ENCODE measurements at places on chromosomes 5 and 9.

DNA sequence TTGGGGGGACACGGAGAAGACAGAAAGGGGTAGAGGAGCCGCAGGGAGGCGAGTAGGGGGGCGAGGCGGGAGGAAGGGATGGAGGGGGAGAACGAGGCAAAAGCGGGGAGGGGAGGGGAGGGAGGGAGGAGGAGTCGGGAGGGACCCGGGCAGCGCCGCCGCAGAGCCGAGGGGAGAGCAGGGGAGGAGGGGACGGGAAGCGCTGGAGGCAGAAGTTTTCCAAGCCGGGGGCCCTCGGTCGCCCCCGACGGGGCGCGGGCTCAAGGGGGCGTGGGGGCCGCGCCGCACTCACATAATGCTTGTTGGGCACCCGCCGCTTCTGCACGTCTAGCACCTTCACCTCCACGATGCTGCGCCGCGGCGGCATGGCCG, 353 bp downstream of the SH3PXD2B start:
- peak; percentile 55 for DNase-seq

- peak; percentile 63 for DNase-seq
Observed at GRCh38 chr5:172106511-172107356, 81.3 kb downstream of the STK10 start.

DNA sequence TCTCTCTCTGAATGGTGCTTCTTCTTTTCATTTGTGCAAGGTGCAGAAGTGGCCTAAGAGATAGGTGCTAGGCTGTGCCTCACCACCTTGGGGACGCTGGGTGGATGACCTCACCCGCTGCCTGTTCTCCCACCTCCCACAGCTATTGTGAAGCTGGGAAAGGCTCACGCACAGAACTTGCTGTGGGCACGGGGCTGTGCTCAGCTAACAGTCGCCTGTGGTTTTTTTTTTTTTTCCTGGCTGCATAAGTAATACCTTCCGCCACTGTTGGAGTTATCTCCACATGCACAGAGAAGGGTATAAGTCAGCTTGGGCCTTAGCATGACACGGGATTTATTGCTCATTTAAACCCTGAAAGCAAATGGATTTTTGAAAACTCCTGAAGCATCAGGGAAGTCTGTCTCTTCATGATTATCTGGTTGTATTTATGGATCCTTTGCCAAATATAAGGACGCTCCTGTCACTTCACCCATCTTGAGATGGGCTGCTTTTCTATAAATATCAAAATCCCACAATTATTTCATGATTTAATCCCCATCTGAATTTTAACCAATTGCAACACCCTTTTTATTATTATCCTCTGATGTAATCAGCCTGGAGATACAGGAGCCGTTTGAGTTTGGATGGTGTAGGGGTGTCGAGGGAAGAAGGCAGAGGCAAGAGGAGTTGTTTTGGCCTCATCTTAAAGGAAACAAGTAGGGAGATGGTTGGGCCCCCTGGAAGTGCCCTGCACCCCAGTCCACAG, 9.0 kb downstream of the DBH start:
- no peak for DNase-seq

- DNase-seq = no peak
Observed at GRCh38 chr5:107869438-107870115, 198.8 kb upstream of the EFNA5 start.

- DNase-seq = no peak
Observed at GRCh38 chr5:150235500-150235854, 45.6 kb downstream of the SLC6A7 start.

DNA sequence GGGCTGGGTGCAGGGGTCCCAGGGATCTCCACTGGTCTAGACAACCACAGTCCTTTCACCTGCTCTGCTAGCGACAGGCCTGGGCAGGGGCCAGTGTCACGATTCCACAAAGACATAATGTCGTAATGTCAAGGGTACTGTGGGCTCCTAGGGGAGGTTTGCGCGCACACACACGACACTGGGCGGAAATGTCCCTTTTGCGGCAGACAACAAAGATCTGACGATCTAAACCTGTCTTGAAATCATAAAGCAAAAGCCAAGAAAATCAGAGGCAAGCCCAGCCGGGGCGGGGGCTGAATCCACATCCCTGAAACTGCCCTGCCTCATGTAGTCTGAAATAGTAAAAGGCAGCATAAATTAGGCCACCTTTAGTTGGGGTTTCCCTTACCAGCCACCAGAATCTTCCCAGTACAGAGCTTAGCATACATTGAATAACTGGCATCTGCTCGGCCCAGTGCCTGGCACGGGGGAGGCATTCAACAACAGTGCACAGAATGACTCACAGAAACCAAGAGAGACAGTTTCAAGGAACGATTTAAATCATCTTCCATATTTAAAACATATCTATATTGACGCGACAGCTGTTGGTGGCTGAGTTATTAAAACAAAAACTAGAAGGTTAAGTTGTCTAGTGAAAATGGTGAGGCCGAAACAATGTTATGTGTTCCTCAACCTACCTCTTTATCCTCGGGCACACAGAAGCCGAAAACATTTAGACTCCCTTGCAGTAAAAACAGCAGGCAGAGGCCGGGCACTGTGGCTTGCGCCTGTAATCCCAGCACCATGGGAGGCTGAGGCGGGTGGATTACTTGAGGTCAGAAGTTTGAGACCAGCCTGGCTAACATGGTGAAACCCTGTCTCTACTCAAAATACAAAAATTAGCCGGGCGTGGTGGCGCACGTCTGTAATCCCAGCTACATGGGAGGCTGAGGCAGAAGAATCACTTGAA, 151.0 kb downstream of the MYO10 start:
- DNase-seq = no peak

DNA sequence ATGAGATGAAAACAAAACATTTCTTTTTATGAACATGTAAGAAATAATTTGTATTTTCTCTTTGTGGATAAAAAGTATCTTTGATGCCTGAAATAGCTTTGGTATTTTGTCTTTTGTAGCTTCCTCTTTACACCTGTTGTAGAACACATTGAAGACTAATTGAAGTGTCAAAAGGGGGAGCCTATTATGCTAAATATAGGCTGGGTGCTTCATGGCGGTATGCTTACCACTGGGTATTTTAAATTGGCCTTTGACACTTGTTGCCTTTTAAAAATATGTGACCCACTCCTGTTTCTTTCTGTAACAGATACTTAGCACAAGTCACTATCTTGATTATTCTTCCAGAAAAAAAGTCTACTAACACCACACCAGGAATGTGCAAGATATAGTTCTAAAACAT, 226.4 kb downstream of the KIAA0825 start:
- DNase-seq = no peak

- DNase-seq = no peak
Observed at GRCh38 chr9:30722065-30722464, 1662.4 kb upstream of the ACO1 start.

GRCh38 chr9:68540712-68541535, at the start of gene TMEM252:
Gene TMEM252 (minus strand): TSS chr9:68540883. CDS start chr9:68540814, 69 bp downstream.
- no peak for DNase-seq

DNA sequence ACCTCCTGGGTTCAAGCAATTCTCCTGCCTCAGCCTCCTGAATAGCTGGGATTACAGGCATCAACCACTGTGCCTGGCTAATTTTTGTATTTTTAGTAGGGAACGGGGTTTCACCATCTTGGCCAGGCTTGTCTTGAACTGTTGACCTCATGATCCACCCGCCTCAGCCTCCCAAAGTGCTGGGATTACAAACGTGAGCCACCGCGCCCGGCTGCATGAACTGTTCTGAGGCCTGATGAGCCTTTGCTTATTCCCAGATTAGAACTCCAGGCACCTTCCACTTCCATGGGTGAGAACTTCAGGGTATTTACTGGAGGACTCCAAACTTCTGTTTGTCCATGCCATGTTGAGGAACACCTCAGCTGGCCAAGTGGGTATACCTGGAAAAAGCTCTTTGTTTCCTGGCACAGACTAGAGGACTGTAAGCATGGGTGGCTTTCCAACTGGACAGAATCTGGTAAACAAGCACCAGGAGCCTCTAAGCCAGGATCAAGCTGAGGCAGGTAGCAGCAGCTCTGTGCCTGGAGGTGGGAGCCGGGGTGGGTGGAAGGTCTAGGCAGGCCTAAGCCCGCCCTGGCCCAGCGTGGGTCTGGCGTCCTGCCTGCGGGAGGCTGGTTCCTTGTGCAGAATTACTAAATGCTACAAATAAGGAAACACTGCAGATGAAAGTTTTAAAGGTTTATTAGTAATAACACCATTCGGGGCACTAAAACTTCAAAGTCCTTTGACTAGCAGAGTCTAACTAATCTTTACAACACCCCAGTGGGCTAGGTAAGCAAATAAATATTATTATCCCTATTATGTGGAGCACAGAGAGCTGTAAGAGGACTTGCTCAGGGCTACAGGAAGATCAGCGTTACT, 78.4 kb downstream of the SEMA5A start:
- DNase-seq = no peak

- no peak for DNase-seq
Observed at GRCh38 chr9:27385606-27386322, 88.8 kb upstream of the EQTN start.

GRCh38 chr9:90433398-90433941, 209.2 kb downstream of the DIRAS2 start:
- DNase-seq = peak; percentile 41

GRCh38 chr9:84103651-84104377, 123.2 kb downstream of the RMI1 start:
- no peak for DNase-seq

- DNase-seq = no peak
Observed at GRCh38 chr9:99690573-99690972, 131.1 kb upstream of the NR4A3 start.

DNA sequence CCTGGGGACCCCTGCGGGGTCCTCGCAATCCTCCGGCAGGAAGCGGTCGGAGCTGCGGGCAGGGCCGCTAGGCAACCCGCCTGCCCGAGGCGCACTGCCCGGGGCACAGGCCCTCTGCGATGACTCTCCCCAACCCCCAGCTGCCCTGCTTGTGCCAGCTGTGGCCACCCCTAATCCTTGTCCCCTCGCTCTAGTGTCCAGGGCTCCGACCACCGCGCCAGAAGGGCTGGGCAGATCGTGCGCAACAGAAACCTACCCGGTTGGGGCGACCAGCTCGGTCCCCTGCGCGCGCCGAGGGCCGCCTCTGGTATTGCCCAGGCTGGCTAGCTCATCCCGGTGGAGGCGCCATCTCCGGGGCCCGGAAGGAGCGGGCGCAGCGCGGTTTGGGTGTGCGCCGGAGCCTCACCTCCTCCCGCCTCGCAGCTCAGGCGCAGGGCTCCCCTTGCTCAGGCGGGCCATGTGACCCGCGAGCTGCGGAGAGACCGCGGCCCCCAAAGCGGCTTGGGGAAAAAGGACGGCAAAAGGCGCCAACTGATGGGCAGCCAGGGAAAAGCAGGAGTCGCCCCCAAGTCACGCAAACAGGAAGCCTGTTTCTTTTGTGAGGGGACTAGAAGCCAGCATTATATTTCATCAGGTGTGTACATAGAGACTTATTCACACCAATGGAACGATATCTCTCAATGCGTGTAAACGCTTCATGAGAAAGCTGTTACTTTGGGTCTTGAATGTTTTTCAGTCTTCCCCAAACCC, 46.8 kb upstream of the RNF20 start:
- peak; percentile 83 for DNase-seq

DNA sequence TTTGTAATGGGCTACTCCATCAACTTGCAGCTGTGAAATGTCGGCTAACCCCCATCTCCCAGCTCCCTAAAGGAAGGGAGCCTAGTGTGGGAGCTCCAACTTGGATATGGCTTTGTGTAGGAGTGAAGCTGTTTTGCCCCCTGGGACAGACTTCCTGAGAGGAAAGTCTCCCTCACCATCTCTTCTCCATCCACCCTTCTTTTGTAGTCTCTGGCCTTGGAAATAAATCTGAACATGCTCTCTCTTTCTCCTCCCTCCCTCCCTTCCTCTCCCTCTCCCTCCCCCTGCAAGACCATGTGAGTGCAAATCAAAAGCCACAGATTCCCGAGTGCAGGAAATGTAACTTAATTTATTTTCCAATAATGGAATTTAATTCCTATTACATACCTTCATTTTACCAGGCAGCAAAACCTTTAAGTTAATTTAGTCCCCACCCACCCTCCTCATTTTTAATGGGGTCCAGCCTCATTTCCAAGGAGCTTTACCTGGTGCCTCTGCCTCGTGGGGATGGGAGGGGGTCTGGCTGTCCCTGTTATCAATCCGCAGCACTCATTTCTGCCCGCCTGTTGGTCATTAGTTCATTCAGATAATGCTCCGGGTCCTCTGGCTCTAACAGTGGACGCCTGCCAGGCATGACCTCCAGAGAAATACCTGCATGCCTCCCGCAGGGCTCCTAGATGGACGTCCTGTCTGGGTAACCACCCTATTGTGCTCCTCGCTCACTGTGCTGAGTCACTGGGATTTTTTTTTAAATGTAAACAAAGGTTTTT, 122.9 kb upstream of the TAF11L2 start:
- peak; percentile 75 for DNase-seq

- DNase-seq = no peak
Observed at GRCh38 chr5:157611571-157612476, 36.2 kb upstream of the ADAM19 start.

GRCh38 chr9:134568116-134568515, 73.5 kb upstream of the COL5A1 start:
- DNase-seq = no peak

DNA sequence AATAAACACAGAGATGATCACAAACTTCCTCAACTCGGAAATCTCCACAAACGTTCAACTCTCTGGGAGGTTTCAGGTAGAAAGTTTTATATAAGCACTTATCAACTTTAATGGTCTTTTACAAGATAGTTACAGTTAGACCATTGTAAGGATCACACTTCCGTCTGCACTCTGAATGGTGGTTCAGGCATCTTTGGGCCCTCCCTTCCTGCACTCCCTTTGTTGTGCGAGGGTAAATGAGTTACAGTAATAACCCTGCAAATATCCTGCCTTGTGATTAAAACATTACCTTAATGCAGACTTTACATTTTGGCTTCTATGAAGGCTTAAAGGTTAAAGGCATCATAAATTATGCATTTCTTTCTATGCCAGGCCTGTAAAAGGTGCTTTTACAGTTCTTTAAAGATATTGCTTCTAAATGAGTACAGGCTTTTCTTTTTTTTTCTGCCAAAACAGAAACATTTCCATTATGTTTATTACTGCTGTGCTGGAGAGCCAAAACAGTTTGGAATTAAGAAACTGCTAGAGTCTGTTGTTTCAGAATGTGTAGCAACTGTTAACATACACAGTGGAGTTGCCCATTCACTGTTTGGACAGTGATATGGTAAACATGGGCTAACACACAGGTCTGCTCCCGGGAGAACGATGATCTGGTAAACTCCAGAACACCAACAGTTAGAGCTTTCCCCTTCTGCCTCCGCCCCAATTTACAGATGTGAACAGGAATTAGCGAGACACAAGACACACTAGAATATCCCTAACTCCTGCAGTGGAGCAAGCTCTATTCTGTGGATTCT, 1.1 kb downstream of the PRUNE2 start:
- no peak for DNase-seq

- DNase-seq = no peak
Observed at GRCh38 chr5:54332720-54333119, 22.3 kb upstream of the ARL15 start.

GRCh38 chr5:179357031-179357430, 11.8 kb upstream of the ADAMTS2 start:
- no peak for DNase-seq

- DNase-seq = peak; percentile 30
Observed at GRCh38 chr9:79257790-79258351, 313.9 kb upstream of the TLE4 start.

- DNase-seq = peak; percentile 57
Observed at GRCh38 chr9:109640580-109641371, 139.2 kb upstream of the PALM2AKAP2 start.
